ENCODE measurements at places on chromosomes 4 and X.

GRCh38 chr4:155047755-155048154 lies 160.7 kb upstream of the NPY2R start:
- DNase-seq, result peak; percentile 8

DNA sequence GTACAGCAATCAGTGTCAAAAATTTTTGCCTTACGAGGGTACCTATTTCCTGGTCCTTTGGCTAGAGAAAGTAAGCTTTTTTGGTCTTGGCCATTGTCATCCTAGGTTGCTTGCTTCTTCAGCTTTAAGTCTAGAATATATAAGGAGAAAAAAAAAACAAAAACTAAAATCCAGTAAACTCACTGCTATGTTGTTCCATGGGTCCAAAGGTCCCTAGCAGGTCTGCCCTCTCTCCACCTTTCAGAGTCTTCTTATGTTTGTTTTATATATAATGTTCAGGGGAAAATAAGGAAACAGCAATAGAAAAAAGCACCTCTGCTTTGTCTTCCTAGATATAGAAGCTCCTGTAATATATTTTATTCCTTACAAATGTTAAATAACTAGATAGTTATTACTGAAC lies 18.1 kb upstream of the BMP2K start:
- no peak for DNase-seq

DNA sequence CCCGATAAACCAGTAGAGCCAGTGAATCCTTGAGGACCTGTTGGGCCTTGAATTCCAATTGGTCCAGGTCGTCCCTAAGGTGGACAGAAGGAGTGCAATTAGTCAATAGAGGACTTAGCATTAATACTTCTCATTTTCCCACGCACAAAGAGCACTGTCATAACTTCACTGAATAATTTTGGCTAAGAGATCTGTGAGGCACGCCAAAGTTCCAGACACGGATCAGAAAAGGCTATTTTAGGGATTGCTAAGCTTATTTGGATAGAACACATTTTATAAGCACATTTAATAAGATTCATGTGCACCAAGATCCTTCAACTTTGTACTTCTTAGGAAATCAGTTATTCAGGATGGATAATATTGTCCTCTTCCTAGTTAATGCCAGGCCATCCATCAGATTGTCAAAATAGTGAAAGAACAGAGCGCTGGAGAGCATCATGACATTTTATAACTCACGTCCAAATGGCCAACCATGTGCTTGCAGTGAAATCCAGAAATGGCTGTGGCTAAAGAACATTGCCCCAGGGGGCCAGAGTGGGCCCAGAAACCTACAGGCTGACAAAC lies 129.8 kb downstream of the ATG4A start:
- DNase-seq, result no peak

DNA sequence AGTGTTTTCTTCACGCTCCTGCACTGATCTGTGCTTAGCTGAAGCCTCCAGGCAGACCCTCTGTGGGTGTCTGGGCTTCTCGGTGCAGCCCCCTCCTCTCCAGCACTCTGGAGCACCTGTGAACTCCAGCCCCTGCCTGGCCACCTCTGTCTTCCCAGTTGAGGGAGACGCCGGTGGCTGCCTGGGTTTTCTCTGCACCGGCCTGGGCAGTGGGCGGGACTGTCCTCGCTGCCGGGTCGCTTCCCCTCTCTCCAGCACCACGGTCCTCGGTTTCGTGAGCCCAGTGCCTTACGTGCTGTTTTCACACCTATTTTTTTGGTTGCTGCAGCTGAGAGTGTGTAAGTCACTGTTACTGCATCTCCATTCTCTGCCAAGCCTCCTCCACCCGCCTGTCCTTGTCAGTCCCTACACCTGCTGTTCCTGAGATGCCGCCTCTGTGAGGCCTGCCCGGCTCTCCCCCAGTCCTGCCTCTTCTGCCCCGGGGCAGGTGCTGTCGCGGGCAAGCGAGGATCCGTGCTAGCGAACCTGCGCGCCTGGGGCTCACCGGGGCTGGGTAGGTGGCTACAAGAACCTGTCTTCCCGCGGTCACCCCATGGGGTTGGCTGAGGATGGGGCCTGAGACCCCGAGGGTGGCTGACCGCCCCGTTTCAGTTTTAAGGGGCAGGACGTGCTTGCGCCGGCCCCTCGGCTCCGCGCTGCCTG lies 2.4 kb upstream of the FGFRL1 start:
- DNase-seq, result peak; percentile 39

DNA sequence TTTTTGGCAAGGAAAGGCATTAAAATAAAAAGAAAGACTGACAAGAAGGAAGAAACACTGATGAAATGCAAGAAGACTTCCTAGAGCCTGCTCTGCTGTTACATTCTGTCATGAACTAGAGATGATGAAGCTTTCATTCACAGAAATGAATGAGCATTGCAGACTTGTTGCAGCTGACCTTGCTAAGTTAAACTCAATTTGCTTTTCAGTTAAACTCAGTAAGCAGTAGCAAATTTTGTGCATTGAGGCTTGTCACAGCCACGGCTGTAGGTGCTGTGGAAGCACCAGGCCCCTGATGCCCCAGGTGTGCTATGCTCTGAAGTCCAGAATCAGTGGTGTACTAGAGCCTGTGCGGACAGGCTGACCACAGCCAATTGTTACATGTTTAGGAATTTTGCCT lies 39.6 kb upstream of the LSM6 start:
- no peak for DNase-seq
